ENCODE measurements at places on chromosomes 6 and 20. TPM values are rescaled to one million over a fixed set of nuclear protein-coding genes. Genes with fewer than 3 reads are reported as not detected.

CDH4 gene
- polyA plus RNA-seq, result 24.1 TPM

HRH3 gene
- polyA plus RNA-seq, result 10.1 TPM

BMP7 gene
- polyA plus RNA-seq, result 62.0 TPM

C2 gene
- polyA plus RNA-seq, result 10.8 TPM

ARID1B gene
- 63.4 TPM for polyA plus RNA-seq
